ENCODE measurements at places on chromosomes 12 and 14.

- DNase-seq = no peak
Observed at GRCh38 chr12:115872919-115873357, 404.6 kb downstream of the MED13L start.

GRCh38 chr12:67579662-67580003 is 68.9 kb upstream of the DYRK2 start:
- no peak for DNase-seq

- peak; percentile 25 for DNase-seq
Observed at GRCh38 chr12:41264281-41264680, 76.2 kb downstream of the PDZRN4 start.

GRCh38 chr14:78028471-78028870 is 141.7 kb upstream of the NRXN3 start:
- DNase-seq = no peak

DNA sequence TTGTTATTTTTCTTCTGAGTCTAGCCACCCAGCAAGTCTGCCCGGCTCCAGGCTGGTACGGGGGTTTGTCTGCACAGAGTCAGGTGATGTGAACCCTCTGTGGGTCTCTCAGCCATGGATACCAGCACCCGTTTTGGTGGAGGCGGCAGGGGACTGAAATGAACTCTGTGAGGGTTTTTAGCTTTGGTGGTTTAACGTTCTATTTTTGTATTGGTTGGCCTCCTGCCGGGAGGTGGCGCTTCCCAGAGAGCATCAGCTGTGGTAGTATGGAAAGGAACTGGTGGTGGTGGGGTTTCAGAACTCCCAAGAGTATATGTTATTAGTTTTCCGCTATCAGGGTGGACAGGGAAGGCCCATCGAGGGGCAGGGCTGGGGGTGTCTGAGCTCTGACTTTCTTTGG is 5.3 kb upstream of the SERPINA4 start:
- DNase-seq = no peak

GRCh38 chr14:88195676-88196075 is 127.4 kb downstream of the KCNK10 start:
- no peak for DNase-seq

DNA sequence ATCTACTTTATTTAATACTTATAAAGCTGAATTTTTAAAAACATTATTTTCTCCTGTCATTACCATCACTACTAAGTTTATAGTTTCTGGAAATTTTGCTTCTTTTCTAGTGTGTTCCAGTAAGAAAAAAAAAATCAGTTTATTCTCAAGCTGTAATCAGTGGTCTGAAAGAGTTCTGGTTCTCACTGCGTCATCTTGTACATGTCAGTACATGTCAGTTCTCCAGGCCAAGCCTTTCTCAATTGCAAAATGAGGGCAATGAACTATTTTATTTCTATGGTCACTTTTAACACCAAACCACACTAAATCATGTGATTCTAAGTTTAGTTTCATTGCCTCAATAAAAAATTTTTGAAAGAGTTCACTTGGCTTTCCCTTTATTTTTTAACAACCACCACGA is 468.9 kb upstream of the LRFN5 start:
- no peak for DNase-seq

DNA sequence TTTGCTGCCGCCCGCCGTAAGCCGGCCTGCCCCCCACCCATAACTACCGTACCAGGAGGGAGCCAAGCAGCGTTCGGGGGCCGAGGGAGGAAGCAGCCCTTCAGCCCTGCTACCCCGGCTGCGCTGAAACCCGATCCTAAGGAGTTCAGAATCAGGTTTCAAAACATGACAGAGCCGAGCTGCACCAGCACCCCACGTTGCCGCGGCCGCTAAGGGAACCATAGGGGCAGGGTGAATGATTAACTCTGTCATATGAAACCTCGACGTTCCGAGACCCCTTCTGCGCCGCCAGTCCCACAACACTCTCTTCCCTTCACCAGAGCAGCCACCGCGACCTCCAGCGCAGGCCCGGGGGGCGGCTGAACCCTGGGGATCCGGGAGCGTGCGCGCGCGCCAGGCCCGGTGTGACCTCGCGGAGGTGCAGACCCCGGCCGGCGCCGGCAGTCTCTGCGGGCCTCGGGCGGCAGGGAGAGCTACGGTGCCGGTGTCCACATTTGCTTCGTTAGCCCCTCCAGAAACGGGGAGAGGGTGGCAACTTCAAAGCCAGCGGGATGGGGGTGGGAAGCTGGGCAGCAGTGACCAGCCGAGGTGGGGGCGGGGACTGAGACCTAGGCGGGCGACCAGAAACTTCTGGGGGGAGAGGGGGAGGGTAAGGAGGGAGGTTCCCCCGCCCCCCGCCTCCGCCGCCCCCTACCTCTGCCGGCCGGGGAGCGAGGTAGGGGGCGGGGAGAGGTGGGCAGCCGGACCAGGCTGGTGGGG is 1.6 kb downstream of the SIX4 start:
- DNase-seq = no peak

DNA sequence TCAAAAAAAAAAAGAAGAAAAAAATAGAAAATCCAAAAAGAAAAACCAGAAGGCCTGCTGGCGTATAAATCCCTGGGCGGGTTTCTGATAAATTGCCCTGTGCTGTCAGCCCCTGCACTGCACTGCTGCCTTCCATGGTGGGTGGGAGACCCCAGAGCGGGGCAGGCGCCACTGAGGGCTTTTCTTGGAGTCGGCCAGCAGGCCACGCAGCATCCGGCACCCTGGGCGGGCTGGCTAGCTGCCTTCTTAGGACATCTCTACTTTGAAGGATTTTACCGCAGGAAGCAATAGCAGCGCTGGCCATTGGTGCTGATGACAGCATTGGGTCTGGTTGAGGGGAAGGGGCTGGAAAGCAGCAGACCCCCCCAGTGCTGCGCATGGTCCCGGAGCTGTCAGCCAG is 29.1 kb downstream of the IL31 start:
- no peak for DNase-seq

DNA sequence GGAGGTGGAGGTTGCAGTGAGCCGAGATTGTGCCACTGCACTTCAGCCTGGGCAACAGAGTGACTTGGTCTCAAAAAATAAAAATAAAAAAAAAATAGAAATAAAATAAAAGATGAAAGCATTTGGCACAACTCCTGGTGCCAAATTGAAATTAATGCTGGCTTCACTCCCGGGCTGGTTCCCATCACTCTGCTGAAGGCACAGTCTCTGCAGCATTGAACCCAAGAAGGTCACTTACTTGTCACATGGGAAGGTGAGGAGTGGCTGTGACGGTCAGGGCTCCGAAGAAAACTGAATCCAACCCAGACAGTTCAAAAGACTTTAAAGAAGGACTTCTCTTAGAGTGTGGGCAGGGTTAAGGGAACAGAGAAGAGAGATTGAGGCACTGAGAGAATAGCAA is 10.5 kb upstream of the CCDC63 start:
- DNase-seq = no peak

All from NCI-H1930 (cell line).